ENCODE measurements at places on chromosomes 2 and 18.

DNA sequence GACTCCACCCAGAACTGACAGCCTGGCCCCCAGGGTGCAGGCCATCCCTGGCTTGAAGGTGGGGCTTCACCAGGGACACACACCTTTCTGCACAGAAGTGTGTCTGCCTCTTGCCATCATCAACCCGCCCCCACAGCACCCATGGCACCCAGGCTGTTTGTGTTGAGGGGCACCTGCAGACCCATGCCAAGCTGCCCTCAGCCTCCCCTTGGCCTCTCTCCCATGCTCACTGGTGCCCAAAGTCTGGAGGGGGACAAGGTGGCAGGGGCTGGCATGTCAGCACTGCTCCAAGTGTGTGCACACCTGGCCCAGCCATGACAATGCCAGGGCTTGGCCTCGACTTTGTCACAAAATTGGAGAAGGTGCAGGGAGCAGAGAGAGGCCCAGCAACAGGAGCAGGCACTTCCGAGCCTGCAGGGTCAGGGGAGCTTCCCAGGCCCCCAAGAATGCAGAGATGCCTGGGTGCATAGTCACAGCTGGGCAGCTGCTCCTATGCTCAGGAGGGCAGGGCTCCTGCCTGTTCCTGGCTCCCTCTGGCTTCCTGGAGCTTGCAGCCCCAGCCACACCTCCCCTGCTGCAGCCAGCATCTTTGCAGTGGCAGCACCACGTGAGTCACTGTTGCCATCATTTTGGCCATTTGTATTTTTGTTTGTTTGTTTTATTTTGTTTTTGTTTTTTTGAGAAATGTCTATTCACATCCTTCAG lies 280.6 kb upstream of the UBE2E3 start:
- no peaks in the 10 kb centered on the region for H3K36me3 ChIP-seq
- H3K27ac ChIP-seq = no peak overlapping the region
- H3K4me1 ChIP-seq = no peaks in the 10 kb centered on the region
- no peak for DNase-seq
- H3K4me3 ChIP-seq = no peak overlapping the region
- no peaks in the 10 kb centered on the region for H3K27me3 ChIP-seq

DNA sequence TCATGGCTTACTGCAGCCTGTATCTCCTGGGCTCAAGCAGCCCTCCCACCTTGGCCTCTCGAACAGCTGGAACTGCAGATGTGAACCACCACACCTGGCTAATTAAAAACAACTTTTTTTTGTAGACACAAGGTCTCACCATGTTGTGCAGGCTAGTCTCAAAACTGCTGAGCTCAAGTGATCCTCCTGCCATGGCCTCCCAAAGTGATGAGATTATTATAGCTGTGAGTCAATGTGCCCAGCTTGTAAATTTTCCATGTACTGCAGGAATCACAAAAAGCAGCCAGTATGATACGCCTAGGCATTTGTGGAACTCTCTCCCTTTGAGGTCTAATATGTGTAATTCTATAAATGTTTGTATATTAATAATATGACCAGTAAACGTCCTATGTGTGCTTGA lies 59.9 kb downstream of the MSH6 start:
- H3K27me3 ChIP-seq = no peaks in the 10 kb centered on the region
- H3K27ac ChIP-seq = no peak overlapping the region
- no peak for DNase-seq

GRCh38 chr2:150100336-150100735 lies 387.1 kb downstream of the RND3 start:
- H3K36me3 ChIP-seq = no peaks in the 10 kb centered on the region
- DNase-seq = no peak
- peaks cover 15% of the 10 kb centered on the region for H3K4me1 ChIP-seq
- no peaks in the 10 kb centered on the region for H3K27me3 ChIP-seq
- H3K4me3 ChIP-seq = no peak overlapping the region
- H3K27ac ChIP-seq = no peak overlapping the region

DNA sequence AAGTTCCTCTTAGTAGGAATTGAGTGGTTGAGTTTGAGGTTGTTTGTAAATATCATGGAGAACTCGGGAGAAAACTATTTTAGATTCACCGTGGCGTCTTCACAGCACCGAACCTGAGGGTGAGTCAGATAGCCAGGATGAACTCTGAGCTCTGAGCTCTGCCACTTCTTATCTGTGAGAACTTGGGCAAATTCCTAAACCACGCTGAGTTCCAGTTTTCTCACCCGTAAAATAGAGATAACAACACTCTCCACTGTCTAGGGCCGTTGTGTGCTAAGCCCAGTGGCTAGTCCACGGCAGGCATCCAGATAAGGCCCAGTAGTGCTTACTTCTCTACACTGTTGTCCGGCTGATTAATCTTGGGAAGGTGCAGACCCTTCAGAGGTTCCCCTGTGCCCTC lies 7.0 kb downstream of the KIF5C start:
- H3K27ac ChIP-seq = no peak overlapping the region
- DNase-seq = no peak
- H3K36me3 ChIP-seq = no peaks in the 10 kb centered on the region
- no peak overlapping the region for H3K4me3 ChIP-seq

GRCh38 chr2:219688560-219689445 lies 61.4 kb downstream of the SLC4A3 start:
- H3K27ac ChIP-seq = no peak overlapping the region
- DNase-seq = no peak
- no peak overlapping the region for H3K4me3 ChIP-seq
- no peaks in the 10 kb centered on the region for H3K36me3 ChIP-seq

DNA sequence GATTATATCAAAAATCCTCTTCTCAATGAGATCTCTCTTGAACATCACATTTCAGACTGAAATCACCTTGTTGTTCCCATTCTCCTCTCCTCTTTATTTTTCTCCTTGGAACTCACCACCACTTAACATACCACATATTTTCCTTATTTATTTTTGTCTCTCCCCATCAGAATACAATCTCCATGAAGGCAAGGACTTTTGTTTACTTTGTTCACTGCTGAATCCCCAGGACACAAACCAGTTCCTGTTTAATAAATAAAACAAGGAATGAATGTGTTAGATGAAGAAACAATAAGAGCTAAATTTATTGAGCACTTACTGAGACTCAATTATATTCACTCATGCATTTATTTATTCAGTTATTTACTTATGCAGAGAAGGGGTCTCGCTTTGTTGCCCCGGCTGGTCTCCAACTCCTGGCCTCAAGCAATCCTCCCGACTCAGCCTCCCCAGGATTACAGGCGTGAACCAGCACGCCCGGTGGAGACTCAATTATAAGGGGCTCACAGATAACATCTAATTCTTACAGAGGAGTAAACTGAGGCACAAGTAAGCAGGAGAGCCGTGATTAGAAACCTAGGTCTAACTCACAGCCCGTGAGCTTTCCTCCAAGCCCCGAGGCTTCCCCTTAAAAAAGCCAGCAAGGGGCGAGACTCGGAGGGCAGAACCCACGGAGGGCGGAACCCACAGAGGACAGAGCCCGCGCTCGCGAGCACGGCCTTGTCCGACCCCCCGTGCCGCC lies 616 bp upstream of the TAF1B start:
- peaks cover 8% of the 10 kb centered on the region for H3K4me1 ChIP-seq
- DNase-seq = no peak
- peak overlapping the region; percentile 84 for H3K27ac ChIP-seq
- H3K36me3 ChIP-seq = no peaks in the 10 kb centered on the region
- no peaks in the 10 kb centered on the region for H3K27me3 ChIP-seq

DNA sequence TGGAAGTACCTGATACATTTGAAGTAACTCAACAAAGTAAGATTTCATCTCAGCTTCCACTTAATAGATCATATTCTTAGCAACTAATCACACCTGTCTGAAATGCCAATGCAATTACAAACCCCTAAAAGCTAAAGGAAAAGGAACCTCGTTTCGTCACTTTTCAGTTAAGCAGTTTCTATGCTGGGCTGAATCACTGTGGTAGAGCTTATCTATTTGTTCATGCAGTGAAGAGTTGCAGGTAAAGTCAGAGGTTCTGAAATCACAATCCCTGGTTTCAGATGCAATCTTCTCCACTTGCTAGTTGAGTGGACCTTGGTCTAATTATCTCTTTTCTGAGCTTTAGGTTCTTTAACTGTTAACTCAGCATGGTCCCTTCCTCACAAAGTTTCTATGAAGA lies 6.3 kb downstream of the HRH4 start:
- no peak overlapping the region for H3K4me3 ChIP-seq
- H3K27me3 ChIP-seq = no peaks in the 10 kb centered on the region
- H3K4me1 ChIP-seq = no peaks in the 10 kb centered on the region

DNA sequence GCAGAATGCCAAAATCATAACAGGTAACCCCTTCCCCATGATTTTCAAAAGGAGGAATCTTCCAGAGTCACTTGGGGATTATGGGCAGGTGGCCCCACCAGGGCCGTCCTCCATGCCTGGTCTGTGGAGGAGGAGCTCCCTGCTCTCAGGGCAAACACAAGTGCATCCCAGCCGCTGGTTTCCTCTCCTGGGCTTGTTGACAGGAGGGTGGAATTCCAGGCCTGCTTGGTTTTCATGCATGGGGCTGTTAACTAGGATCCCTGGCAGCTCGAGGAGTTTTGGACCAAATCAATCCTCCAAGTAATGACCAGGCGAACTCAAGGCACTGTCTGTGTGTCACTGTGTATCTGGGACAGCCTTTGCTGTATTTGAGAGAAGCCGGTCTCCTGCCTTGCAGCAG lies 45.3 kb downstream of the FOSL2 start:
- no peaks in the 10 kb centered on the region for H3K36me3 ChIP-seq
- DNase-seq = no peak
- no peaks in the 10 kb centered on the region for H3K4me1 ChIP-seq

All from pancreas (tissue), 10 donors.